BJ (cell line): ENCODE measurements at places on chromosomes 16 and 17.

- DNase-seq = peak; percentile 87
Measured at GRCh38 chr17:2406903-2407790, 6.3 kb upstream of the MNT start.

- DNase-seq = no peak
Measured at GRCh38 chr17:30567231-30568116, 90.3 kb downstream of the GOSR1 start.

GRCh38 chr17:27398691-27399090 lies 57.6 kb upstream of the KSR1 start:
- DNase-seq = no peak

DNA sequence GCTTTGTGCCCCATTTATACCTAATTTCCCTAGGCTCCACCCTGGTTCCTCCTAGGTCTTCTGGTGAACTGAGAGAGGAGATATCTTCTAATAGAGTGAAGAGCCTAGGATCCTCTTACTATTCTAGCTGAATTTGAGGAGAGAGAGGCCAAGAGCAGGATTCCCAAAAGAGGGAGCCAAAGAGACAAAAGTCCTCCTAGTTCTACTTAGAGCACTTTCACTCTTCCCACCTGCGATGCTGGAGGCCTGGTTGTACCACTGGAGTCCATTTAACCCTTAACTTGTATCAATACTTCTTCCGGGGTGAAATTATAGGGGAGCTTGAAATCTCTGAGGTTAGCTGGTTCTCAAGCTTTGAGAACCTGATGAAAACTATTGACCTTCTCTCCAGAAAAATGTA lies 3.4 kb upstream of the SSH2 start:
- no peak for DNase-seq
